ENCODE measurements at places on chromosomes 16 and 17.

DNA sequence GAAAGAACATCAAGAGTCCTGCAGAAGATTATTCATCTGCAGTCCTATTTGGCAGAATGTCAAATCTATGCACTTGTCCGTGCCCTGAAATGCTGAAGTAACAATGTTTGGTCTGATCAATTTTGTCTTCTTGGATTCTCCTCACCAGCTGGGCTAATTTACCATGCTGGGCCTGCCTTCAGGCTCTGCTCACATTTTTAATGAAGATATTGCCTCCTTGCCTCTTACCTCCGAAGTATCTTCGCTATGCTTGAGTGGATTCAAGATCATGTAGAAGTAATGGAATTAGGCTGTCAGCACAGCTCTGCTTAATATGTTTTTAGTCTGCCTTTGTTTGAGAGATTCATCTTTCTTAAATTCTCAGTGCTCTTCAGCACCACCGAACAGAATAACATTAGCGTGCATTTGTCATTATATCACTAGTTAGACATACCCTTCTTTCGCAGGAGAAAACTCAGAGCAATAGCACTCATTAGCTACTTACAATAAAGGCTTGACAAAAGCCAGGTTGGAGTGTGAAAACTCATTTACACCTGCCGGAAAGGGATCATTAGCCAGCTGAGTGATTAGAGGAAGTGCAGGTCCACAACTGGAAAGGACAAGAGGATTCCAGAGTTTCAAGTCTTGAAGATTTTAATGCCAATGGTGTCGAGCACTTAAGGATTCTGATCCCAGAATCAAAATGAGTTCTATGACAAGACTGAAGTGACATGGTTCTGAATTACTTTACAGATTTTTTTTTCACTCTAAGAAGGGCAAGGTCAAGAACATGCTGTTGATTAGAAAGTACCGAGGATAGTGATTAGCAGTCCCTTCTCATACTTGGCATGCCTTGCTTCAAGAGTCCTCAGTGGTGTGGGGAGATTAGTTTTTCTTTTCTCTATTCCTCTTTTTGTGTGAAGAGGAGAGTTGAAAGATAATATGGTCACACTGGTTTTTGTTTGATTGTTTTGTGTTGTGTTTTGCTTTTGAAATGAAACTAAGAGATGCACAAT is 405.6 kb upstream of the TOM1L1 start:
- no peak for DNase-seq

- no peak for DNase-seq
Measured at GRCh38 chr16:5578980-5579379, 481.4 kb upstream of the EEF2KMT start.

GRCh38 chr17:70314506-70314905 is 145.2 kb downstream of the KCNJ2 start:
- DNase-seq: no peak

- no peak for DNase-seq
Measured at GRCh38 chr16:2974319-2975056, 5.3 kb downstream of the PAQR4 start.

DNA sequence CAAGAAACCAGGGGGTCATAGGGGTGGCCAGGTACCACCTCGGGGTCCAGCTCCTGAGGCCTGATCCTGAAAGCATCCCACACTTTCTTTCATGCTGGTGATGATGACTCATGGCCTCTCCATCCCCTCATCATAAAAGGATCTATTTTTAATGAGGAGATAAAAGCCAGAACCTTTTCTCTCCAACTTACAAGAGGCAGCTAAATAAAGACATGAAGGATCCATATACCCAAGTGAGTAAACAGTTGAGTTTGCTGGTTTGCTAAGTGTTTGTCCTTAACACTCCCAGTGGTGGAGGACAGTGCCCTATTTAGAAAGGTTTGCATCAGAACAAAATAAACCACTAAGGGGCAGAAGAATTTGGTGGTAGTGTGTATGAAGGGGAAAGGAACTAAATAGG is 383.8 kb downstream of the GRIN2A start:
- no peak for DNase-seq

- no peak for DNase-seq
Measured at GRCh38 chr16:27517664-27518063, 32.0 kb downstream of the GTF3C1 start.

GRCh38 chr17:55731586-55732250 is 9.1 kb upstream of the TMEM100 start:
- no peak for DNase-seq

DNA sequence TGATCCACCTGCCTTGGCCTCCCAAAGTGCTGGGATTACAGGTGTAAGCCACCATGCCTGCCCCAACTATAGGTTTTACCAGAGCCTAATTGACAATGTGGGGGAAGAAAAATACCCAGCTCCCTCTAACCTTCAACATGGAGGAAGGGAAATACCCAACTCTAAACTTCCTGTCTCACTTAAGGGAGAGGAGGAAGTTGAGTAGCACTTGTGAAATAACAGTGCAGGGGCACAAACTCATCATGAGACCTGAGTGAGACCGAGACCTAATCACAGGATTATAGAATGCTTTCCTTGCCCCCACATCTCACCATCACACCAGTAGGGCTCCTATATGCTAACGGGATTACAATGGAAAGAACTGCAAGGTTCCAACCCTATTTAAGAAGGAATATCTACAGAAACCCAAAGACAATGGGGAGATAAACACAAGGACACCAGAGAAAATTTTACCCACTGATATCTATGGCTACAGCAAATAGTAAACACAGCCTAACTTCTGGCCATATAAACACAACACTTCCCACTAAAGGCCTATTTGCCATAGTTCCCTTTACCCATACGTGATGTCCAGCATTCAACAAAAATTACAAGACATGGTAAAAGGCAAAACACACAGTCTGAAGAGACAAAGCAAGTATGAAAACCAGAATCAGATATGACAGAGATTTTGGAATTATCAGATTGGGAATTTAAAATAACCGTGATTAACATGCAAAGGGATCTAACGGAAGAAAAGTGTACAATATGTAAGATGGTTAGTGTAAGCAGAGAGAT is 26.9 kb downstream of the OR3A1 start:
- no peak for DNase-seq

DNA sequence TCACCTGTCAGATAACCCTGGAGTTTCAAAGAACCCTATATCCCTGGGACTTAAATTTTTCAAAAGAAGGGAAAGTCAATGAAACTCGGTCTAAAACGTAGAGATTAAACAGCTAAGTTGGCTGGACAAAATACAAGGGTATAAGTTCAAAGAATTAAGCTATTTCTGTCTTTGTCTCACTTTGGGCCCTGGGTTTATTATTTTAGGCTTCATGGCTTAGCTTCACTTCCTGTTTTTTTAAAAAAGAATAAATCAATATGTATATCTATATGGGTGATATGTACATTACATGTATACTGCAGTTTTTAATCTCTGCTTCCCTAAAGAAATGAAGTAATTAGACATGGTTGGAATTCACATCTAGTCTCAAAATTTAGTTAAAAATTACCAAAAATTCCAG is 132.3 kb downstream of the TRIM37 start:
- DNase-seq: no peak

GRCh38 chr16:15041271-15042004 is 14.4 kb downstream of the NTAN1 start:
- no peak for DNase-seq

DNA sequence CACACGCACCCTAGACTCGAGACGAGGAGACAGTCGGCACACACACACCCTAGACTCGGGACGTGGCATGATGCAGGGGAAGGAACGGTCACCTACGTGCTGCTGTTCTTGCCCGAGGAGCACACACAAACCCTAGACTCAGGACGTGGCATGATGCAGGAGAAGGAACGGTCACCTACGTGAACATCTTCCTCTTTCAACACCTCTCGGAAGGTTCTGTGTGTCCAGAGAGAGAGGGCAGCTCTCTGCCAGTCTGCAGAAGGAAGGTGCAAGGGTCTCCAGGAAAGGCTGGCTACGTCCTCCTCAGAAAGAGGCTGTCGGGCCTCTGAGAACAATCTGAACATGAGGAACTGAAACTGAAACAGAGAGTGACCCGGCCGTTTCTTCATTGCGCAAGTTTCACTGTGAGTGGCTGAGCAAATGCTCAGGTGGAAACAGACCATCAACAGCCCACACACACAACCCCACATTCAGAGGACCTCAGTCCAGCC is 43.4 kb downstream of the ZNF276 start:
- DNase-seq: peak; percentile 63

GRCh38 chr17:40345161-40345993 is 19.2 kb downstream of the GJD3 start:
- DNase-seq: no peak

DNA sequence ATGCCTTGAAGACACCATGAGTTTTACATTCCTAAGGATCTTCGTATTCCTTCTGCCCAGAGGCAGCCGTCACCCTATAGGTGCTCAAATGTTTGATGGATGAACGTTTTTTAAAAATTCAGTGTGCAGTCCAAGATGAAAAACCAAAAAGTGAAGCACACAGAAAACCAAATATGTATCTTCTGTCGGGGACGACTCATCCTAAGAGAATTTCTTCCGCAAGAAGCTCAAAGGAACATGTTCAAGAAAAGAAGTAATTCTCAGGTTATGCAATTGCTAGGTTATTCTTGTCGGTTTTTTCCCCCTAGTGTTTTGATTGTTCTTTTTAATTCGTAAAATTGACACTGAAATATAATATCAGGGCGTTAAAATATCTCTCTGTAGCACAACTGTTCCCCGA is 1.4 kb downstream of the CENPV start:
- DNase-seq: no peak

- DNase-seq: peak; percentile 36
Measured at GRCh38 chr16:30585022-30585399, 486 bp downstream of the ZNF785 start.

GRCh38 chr16:79776243-79776847 is 175.8 kb upstream of the MAF start:
- no peak for DNase-seq

DNA sequence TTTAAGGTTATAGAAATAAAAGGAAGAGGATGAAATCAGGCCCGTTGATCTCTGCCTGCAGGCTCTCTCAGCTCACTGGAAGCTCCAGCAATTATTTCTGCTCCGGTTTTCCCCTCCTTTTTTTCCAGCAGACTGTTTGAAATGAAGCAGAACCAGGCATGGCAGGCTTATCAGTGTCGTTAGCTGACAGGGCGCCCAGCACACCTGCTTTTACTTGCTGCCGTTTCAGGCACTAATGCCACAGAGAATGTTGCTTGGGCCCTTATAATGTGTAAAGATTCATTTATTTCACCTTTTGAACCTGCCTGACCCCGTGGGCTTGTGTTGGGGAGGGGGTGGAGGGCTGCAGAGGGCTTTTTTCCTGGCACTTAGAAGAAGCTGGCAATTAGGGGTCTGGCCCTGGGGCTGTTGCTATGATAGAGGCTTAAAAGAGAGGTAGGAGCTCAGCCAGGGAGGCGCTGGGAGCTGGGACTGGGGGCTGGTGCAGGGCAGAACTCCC is 108.1 kb downstream of the IRX3 start:
- DNase-seq: no peak

GRCh38 chr17:61201211-61201610 is 198.4 kb upstream of the TBX2 start:
- DNase-seq: no peak

GRCh38 chr17:8159459-8160223 is 3.1 kb downstream of the VAMP2 start:
- DNase-seq: no peak

- DNase-seq: peak; percentile 60
Measured at GRCh38 chr17:32007463-32008298, 498 bp downstream of the LRRC37B start.

- no peak for DNase-seq
Measured at GRCh38 chr16:76784530-76784929, 406.5 kb upstream of the MON1B start.

DNA sequence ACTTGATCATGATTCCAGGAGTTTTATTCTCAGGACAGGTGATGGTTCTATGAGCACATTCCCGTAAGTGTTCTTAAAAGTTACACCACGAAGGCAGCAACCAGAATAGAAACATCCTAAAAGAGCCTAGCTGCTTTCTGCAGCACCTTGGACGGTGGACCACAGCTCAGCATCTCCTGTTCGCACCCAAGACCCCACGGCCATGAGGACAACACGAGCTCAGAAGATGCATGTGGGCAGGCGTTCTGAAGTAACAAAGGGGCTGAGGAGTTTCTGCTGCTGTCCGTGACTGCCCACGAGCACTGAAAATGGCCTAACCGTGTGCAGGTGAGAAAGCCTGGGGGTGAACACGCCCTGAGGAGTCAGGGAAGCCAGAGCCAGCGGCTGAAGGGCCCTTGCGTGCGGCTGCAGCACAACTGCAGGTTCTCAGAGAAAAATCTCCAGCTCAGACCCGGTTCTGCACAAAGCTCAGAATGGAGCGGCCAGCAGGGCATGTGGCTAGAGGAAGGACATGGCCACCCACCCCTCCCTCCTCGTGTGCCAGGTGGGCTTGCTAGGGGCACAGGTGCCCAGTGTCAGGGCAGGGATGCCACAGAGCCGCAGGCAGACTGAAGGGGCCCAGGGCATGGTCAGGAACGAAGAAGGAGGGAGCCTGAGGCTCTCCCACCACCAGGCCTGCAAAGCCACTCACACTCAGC is 10.8 kb upstream of the C16orf95 start:
- no peak for DNase-seq

DNA sequence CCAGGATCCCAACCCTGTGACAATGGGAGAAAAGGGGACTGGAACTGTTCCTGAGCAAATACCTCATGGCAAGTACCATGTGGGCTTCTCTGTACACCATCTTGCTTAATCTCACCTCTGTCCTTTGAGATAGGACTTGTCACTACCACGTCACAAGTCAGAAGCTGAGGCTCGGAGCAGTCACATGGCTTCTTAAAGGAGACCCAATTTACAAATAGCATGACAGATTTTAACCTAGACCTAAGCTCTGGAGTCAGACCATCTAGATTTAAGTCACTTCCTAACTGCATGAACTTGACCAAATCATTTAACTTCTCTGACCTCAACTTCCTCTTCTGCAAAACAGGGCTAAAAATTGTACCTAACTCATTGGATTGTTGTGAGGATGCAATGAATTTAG is 36.0 kb upstream of the CCL1 start:
- DNase-seq: no peak

- DNase-seq: no peak
Measured at GRCh38 chr17:17683710-17684365, 2.6 kb downstream of the RAI1 start.

- peak; percentile 96 for DNase-seq
Measured at GRCh38 chr16:3021449-3022207, 1.5 kb downstream of the TNFRSF12A start.

- no peak for DNase-seq
Measured at GRCh38 chr16:48734220-48734619, 124.2 kb upstream of the N4BP1 start.

Data from activated CD4-positive, alpha-beta T cell treated with anti-CD3 and anti-CD28 coated beads for 48 hours (primary cell).